ENCODE measurements at places on chromosomes 13 and 19. TPM values are rescaled to one million over a fixed set of nuclear protein-coding genes. Genes with fewer than 3 reads are reported as not detected.
A peak's percentile ranks its signal among the peaks of the same experiment; 100 is the strongest.

Gene FGF22
- total RNA-seq: 0.66 TPM

Gene ABCA7
- total RNA-seq: 8.0 TPM

- no peak for ATAC-seq
Observed at GRCh38 chr13:44519642-44520041, 56.5 kb downstream of the TSC22D1 start.

GRCh38 chr13:53411463-53411862, 382.9 kb downstream of the OLFM4 start:
- ATAC-seq: no peak

GRCh38 chr19:41944336-41944735, 14.8 kb downstream of the RABAC1 start:
- no peak for ATAC-seq

- ATAC-seq: peak; percentile 28
Observed at GRCh38 chr19:17766543-17767131, 15.4 kb downstream of the FCHO1 start.

- ATAC-seq: no peak
Observed at GRCh38 chr13:46526100-46526735, 26.8 kb upstream of the LRCH1 start.

DNA sequence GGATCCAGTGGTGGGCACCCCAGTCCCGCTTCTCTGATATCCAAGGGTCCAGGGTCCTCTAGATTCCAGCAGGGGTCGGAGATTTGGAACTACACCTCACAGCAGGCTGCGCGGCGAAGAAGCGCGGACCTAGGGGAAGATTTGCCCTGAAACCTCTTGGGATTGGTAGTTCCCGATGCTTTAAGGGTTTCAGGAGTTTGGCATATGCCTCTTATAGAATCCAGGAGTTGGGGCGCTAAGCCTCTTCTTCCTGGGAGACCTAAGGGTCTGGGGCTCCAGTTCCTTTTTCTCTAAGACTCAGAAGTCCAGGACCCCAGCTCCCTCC, 349 bp downstream of the BCL2L12 start:
- peak; percentile 5 for ATAC-seq
